Stimulated activated CD4-positive, alpha-beta T cell treated with anti-CD3 and anti-CD28 coated beads, Interleukin-4, amount 100 ng/mL, for 1 hour (primary cell): ENCODE measurements at places on chromosomes 2 and 18.

GRCh38 chr2:148455791-148456190, 188.8 kb upstream of the EPC2 start:
- DNase-seq = no peak

GRCh38 chr2:95317123-95317500, 20.0 kb downstream of the KCNIP3 start:
- DNase-seq = no peak

DNA sequence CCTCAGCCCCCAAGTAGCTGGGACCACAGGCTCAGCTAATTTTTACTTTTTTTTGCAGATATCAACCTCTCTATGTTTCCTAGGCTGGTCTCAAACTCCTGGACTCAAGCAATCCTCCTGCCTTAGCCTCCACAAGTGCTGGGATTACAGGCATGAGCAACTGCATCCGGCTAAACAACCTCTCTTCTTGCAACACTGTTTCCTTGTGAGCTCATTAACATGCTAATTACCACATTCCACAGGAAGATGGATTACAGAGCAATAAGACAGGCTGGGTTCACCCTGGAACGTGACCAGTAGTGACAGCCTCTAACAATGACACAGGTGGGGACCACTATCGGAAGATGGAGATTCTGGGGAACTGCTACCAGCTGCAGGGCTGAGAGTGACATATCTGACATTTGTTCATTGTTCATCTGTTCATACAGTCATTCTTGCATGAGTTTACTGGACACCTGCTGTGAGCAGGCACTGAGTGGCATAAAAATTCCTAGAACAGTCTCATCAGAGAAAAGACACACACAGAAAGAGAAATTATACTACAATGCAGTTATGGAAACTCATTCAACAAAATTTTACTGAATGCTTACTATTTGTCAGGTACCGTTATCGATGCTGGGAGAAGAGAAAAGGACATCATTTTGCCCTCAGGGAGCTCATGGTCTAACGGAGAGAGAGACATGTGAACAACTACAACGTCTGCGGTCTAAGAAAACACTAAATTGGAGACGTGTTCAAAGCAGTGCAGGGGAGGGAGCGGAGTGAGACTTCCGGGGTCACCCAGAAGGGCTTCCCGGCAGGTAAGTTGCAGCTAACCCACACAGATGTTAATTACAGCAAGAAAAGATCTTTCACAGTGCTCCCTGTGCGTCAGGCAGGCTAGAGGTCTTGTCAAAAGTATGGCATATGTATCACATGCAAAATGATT, 37.6 kb downstream of the PROC start:
- DNase-seq = no peak

GRCh38 chr2:150428641-150429040, 58.8 kb downstream of the RND3 start:
- no peak for DNase-seq

DNA sequence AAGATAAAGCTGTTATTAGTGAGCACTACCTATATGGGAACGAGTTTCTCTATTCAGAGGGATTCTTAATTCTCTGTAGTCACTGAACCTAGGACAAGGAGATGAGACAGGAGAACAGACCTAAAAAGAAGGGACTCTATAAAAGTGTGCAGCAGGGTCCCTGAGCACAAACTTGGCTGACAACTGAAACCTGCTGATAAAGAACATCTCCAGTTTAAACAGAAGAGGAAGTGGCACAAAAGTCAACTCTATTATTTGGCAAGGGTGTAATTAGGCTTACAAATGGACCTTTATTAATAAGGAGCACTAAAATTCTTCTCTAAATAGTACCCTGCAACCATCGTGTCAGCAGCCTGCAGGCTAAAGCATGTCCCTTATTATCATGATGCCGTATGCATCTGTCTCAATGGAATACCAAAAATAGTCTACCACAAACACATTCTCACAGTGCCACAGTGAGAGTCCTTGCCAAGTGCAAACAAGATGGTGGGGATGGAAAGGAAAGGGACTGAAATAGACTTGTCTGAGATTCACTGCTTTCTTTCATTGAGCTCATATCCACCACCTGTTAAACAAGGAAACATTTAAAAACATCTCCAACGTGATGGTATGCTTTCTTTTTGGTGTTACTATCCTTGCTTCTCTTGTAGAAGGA, 260.2 kb downstream of the INSIG2 start:
- no peak for DNase-seq

DNA sequence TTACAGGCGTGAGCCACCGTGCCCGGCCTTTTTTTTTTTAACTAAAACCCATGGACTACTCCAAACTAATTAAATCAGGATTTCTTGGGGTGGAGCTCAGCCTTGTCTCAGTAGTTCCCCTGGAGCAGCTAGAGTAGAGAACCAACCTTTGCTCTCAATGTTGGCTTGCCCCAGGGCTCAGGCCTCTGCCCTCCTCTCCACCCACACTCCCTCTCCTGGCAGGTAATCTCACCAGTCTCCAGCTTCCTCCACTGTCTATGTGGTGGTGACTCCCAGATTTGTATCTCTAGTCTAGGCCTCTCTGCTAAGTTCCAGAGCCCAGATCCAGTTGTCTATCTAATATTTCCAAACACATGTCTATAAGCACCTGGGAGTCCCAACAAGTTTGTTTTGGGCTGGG, 9.6 kb upstream of the MTA3 start:
- DNase-seq = no peak

- DNase-seq = no peak
Measured at GRCh38 chr2:157657101-157657500, 28.4 kb upstream of the ACVR1C start.

GRCh38 chr2:26298286-26298637, 47.7 kb upstream of the SELENOI start:
- DNase-seq = no peak

DNA sequence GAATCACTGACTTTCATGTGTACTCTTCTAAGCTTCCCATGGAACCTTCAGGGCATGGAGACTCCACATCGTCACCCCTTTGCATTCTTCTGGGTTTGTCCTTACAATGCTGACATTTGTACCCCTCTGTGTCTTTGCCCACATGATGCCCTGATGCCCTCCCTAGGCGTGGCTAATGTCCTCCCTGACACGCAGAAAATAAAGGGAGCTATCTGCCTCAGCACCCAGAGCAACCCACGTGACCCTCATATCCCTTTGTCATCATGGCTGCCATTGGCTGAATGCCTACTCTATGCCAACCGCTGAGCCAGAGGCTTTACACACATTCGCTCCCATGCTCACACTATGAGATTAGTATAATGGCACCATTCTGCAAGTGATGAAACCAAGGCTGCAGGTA, 86.4 kb upstream of the KLHL29 start:
- DNase-seq = no peak

GRCh38 chr2:18950361-18950851, 361.0 kb upstream of the NT5C1B start:
- DNase-seq = no peak

- DNase-seq = no peak
Measured at GRCh38 chr18:67117804-67118203, 398.7 kb downstream of the DSEL start.

- DNase-seq = peak; percentile 29
Measured at GRCh38 chr2:240435948-240436682, 652 bp downstream of the GPC1 start.

- peak; percentile 35 for DNase-seq
Measured at GRCh38 chr2:71226096-71226964, 573 bp downstream of the PAIP2B start.

DNA sequence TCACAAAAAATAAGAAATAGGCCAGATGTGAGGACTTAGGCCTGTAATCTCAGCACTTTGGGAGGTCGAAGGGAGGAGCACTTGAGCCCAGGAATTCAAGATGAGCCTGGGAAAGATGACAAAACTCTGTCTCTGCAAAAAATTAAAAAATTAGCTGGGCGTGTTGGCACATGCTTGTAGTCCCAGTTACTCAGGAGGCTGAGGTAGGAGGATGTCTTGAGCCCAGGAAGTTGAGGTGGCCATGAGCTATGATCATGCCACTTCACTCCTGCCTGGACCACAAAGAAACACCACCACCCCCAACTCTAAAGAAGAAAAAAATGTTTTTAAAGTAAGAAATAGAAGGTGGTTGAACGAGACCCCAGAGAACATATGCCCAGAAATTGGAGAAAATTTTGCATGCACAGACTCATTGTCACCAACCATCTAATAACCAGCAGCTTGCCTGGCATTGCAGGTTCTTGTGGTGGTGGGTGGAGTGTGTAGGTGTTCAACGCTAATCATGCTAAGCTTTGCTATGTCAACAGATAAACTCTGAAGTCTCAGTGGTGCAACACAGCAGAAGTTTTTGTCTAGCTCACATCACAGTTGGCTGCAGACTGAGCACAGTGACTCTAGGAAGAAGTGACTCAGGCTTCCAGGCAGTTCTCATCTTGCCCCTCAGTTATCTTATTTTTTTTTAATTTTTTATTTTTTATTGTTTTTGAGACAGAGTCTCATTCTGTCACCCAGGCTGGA, 18.6 kb downstream of the ARL4C start:
- no peak for DNase-seq

- DNase-seq = no peak
Measured at GRCh38 chr2:80068038-80068731, 236.4 kb downstream of the LRRTM1 start.

DNA sequence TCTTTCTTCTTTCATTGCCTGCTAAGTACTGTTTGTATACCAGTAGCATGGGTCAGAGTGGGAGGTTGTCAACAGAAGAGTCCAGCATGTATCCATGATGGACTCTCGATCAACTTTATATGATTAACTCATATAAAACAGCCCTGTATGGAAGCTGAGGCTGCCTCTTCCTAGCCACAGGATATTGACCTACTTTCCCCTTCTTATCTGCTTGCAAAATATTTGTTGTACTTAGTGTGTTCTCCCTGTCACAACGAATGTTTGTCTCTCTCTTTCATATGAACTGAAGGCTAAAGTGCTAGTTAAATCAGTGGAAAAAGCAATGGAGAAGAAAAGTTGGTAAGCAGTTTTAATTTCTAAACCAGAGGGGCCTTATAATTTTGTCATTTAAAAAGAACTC, 17.8 kb downstream of the MYO1B start:
- DNase-seq = no peak

- no peak for DNase-seq
Measured at GRCh38 chr2:128734521-128735295, 416.0 kb upstream of the HS6ST1 start.

- no peak for DNase-seq
Measured at GRCh38 chr2:100812573-100812972, 7.4 kb upstream of the NPAS2 start.

DNA sequence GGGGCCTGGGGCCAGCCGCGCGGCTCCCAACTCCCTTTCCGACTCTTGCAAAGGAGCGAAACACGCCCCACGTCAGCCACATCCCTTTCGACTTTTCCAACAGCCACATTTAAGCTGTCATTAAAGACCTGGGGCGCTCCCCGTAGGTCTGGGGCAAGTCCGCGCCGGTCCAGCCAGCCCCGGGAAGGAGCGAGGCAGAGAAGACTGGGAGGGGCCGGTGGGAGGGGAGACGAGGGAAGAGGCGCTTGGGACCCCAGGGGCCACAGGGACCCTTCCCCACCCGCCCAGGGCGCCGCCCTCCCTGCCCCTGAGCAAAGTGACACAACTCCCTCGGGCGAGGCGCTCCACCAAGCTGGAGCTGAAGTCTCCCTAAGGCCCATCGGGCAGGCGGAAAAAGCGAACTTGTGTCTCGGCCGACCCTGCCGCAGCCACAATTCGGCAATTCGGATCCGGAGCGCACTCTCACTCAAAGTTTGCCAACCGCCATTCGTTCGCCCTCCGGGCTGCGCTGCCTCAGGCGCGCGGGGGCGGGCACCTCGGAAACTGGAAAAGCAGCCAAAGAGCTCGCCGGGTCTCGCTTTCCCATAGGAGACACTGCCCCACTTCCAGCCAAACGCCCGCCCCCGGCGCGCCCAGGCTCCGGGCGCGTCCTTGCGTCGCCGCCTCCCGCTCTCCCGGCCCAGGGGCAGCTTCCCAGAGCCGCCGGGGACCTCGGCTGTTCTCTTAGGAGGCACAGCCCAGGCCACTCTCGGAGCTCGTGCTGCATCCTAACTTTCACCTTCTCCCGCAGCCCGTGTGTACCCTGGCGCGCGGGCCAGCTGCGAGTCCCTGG, 1.1 kb upstream of the KCTD1 start:
- DNase-seq = peak; percentile 6

- DNase-seq = no peak
Measured at GRCh38 chr2:61640406-61640805, 102.2 kb upstream of the XPO1 start.

GRCh38 chr18:59604877-59605276, 92.3 kb downstream of the CCBE1 start:
- no peak for DNase-seq

GRCh38 chr2:196290136-196290535, 118.8 kb upstream of the STK17B start:
- no peak for DNase-seq

DNA sequence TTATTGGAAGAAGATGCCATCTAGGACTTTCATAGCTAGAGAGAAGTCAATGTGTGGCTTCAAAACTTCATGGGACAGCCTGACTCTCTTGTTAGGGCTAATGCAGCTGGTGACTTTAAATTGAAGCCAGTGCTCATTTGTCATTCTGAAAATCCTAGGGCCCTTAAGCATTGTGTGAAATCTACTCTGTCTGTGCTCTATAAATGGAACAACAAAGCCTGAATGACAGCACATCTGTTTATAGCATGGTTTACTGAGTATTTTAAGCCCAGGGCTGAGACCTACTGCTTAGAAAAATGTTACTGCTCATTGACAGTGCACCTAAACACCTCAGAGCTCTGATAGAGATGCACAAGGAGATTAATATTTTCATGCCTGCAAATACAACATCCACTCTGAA, 30.8 kb downstream of the ZNF892 start:
- no peak for DNase-seq

GRCh38 chr2:238499731-238500580, 73.2 kb downstream of the ASB1 start:
- no peak for DNase-seq

- DNase-seq = peak; percentile 84
Measured at GRCh38 chr2:112481050-112481527, 867 bp upstream of the TTL start.

GRCh38 chr2:230711224-230711623, 1.4 kb upstream of the CAB39 start:
- no peak for DNase-seq

- no peak for DNase-seq
Measured at GRCh38 chr2:121118951-121119350, 166.1 kb downstream of the TFCP2L1 start.
